ENCODE measurements at places on chromosomes 7 and 10.

DNA sequence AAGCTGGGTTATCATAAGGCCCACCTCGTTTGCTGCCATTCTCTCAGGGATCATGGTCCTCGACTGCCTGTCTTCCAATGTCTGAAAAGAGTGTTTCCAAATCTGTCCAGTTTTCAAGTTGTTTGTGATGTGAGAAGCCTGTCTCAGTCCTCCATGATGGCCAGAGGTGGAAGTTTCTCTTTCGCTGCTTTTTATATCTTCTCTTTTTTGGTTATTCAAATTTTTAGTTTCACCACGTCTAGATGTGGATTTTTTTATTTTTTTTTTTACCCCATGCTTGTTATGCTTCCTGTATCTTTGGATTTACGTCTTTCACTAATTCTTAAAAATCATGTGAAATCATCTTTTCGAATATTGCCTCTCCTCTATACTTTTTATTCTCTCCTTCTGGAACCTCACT, 6.1 kb upstream of the RBM33 start:
- no peak for DNase-seq

GRCh38 chr7:28998105-28998504, 40.0 kb upstream of the TRIL start:
- no peak for DNase-seq

- DNase-seq = no peak
Observed at GRCh38 chr7:132750096-132750495, 173.8 kb upstream of the PLXNA4 start.

GRCh38 chr10:24432478-24433416, 223.8 kb downstream of the KIAA1217 start:
- DNase-seq = no peak
